ENCODE measurements at places on chromosomes 13 and 19. TPM values are rescaled to one million over a fixed set of nuclear protein-coding genes. Genes with fewer than 3 reads are reported as not detected.
A peak's percentile ranks its signal among the peaks of the same experiment; 100 is the strongest.

DNA sequence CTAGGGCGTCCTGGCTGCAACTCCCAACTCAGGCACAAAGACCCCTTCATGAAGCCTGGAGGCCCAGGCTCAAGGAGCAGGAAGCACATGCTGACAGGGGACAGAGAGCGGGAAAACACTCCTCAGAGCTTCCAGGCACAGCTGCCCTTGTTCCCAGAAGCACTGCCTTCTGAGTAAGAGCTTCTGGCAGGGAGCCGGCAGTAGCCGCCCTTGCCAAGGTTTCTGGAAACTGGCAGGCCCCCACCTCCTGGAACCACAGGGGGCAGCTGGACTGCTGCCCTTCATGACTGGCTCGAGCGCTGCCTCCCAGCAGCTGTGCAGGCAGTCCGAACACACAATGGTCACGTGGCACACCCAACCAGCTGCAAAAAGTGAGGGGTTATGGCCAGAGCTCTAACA lies 33.6 kb upstream of the EPHX3 start:
- peak; percentile 98 for DNase-seq

Gene KIR3DL1
- not detected for total RNA-seq

Gene RGS9BP
- 0.18 TPM for total RNA-seq

DNA sequence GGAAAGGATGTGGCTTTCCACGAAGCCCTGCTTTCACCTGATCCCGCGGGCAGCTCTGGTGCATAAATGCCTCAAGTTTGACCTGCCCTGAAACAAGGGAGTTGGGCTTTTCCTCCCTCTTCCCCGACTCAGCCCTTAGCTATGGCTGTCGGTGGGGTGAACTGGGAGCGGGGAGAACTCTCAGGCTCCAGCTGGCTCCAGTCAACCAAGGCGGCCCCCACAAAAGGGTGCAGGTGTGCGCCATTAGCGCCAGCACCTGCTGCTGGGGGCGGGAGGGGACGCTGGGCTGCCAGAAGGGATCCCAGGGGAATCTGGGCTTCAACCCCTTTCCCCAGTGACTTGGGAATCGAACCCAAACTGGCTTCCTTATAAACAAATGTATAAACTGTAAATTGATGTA lies 7.1 kb upstream of the DHRS12 start:
- DNase-seq: no peak

- DNase-seq: peak; percentile 98
These were observed 28.4 kb downstream of the PSG1 start for GRCh38 chr19:42850981-42851717.

Gene SEMA6B
- total RNA-seq: 0.18 TPM

DNA sequence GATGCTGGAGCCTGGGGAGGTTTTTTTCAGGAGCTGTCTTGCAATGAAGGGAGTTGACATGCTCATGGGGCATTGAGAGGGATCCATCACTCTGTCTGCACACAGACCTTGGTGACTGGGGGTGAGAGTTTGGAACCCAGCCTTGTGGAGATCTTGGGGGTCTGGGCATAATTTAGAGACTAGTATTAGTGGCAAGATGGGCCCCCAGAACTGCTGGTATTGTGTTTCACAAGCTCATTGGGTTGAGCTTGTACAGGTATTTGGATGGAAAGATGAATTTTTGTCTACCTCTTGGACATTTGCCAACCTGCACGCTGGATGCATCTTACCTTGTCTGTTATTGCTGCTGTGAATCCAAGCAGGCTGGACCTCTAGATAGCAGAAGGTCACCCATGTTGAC lies at the start of gene OR2Z1:
Gene OR2Z1, plus strand, starts transcription at position 301 of the 400 bp plus-strand sequence. CDS start 9,395 bp downstream, outside the sequence.
- DNase-seq: no peak

Gene OBI1
- total RNA-seq: 11.8 TPM
